ENCODE measurements at places on chromosomes 16 and 17.

GRCh38 chr17:68074279-68074678 is 38.7 kb downstream of the KPNA2 start:
- no peak for DNase-seq

- no peak for DNase-seq
These were observed 128.7 kb downstream of the RPTOR start for GRCh38 chr17:80673152-80673920.

GRCh38 chr16:84911486-84912216 is 91.9 kb downstream of the CRISPLD2 start:
- DNase-seq = no peak

GRCh38 chr16:8845699-8846298 is 23.0 kb downstream of the CARHSP1 start:
- no peak for DNase-seq

DNA sequence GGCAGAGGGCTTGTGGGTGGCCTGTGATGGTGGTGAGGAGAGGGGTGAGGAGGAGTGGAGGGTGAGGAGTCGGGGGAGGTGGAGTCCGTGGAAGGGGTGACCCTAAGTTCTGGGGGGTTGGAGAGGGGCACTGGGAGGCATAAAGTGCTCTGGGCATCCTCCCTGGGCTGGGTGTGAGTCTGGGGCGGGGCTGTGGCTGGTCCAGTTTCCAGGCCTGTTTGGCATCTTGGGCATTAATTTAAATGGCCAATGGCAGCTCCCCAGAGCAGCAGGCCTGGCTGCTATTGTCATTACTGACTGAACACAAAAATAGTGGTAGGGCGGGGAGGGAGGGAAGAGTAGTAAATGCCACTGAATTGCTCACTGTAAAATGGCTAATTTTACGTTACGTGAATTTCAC is 7.7 kb upstream of the ARHGAP23 start:
- no peak for DNase-seq

DNA sequence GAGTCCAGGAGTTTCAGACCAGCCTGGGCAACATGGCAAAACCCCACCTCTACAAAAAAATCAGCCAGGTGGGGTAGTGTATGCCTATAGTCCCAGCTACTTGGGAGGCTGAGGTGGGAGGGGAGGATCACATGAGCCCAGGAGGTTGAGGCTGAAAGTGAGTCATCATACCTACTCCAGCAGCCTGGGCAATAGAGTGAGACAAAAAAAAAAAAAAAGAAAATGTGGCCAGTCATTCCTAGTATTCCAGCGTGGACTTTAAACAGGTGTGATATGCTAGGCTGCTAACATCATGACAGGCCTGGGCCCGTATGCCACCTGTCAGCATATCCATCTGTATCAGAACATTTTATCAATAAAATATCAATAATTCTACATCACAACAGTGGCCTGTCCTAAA is 143.3 kb downstream of the AATF start:
- DNase-seq = no peak

- no peak for DNase-seq
These were observed 797 bp downstream of the PRCD start for GRCh38 chr17:76540381-76541300.

DNA sequence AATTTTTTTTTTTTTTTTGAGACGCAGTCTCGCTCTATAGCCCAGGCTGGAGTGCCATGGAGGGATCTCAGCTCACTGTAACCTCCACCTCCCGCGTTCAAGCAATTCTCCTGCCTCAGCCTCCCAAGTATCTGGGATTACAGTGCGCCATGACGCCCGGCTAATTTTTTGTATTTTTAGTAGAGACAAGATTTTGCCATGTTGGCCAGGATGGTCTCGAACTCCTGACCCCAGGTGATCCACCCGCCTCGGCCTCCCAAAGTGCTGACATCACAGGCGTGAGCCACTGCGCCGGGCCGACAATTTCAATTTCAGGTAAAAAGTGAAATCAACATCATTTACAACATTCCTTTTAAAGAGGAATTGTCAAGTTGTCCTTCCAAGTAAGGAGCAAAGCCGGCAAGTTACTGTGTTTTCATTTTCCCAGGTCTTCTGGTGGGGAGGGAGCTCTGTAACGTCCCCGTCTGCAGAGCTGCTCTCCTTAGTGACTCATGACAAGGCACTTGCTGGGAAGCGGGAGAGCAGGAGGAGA is 873 bp downstream of the NPLOC4 start:
- no peak for DNase-seq

GRCh38 chr17:50544516-50544915 is 2.5 kb upstream of the SPATA20 start:
- no peak for DNase-seq

DNA sequence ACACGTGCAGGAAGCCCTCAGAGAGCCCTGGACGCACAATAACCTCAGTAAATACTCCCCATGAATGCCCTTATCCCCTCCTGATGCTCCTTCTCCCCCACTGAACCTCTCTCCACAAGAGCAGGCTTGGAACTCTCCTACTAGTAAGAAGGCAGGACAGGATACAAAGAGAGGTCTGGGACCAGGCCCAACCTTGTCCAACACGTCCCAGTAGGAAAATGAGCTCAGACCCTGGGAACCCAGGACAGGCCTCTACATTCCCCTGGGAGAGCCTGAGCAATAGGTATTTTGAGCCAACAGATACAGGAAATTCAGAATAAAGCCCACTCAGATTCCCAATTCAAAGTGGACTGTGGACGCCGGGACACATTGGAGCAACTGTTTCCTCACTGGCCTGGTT is 19.2 kb downstream of the ZNF423 start:
- no peak for DNase-seq

GRCh38 chr17:62111562-62112171 is 46.6 kb upstream of the MED13 start:
- no peak for DNase-seq

- no peak for DNase-seq
These were observed 24.2 kb downstream of the CRISPLD2 start for GRCh38 chr16:84844049-84844350.
